ENCODE measurements at places on chromosomes 3 and 15. TPM values are rescaled to one million over a fixed set of nuclear protein-coding genes. Genes with fewer than 3 reads are reported as not detected.

Gene MYLK
- total RNA-seq, result not detected

Gene DBR1
- total RNA-seq, result 21.4 TPM

Gene MESP1
- total RNA-seq, result 1.3 TPM

Gene ACKR2
- 2.7 TPM for total RNA-seq

Gene GRAMD1C
- 0.51 TPM for total RNA-seq

Gene ITIH3
- total RNA-seq, result not detected

Gene SLC2A2
- not detected for total RNA-seq

Gene ZPLD1
- not detected for total RNA-seq

Gene ABHD17C
- total RNA-seq, result 3.8 TPM

Gene DUOXA2
- not detected for total RNA-seq

Gene ARPP21
- not detected for total RNA-seq

Gene ASB14
- not detected for total RNA-seq

Gene MITF
- 0.27 TPM for total RNA-seq

Gene LDHAL6B
- total RNA-seq, result not detected

Gene CAMP
- total RNA-seq, result not detected

Gene CSTA
- not detected for total RNA-seq

Gene CCR1
- total RNA-seq, result 78.2 TPM

Gene PAQR5
- not detected for total RNA-seq

Gene PCSK6
- 2.5 TPM for total RNA-seq

Gene GRK7
- total RNA-seq, result not detected

Gene ATP13A3
- 80.2 TPM for total RNA-seq

Gene U2SURP
- total RNA-seq, result 139 TPM

Gene CCDC14
- 34.2 TPM for total RNA-seq

Gene RPUSD3
- total RNA-seq, result 51.9 TPM

Gene SCN11A
- total RNA-seq, result 0.07 TPM

Gene GOLGA6L26
- not detected for total RNA-seq

Gene ROPN1
- total RNA-seq, result not detected

Gene CFAP91
- total RNA-seq, result 0.17 TPM

Gene ATRIP
- 17.4 TPM for total RNA-seq

Gene PPM1L
- 6.3 TPM for total RNA-seq

Gene BCL6
- total RNA-seq, result 24.1 TPM

Gene STXBP5L
- not detected for total RNA-seq

Gene ACOX2
- total RNA-seq, result not detected

Gene SLITRK3
- total RNA-seq, result not detected

Gene LYZL4
- total RNA-seq, result not detected

Gene POMGNT2
- total RNA-seq, result 4.8 TPM

Gene ZCWPW2
- 0.12 TPM for total RNA-seq

Gene THSD4
- not detected for total RNA-seq

Gene C3orf18
- total RNA-seq, result 54.2 TPM

Gene ZIC1
- not detected for total RNA-seq

Gene PRTG
- not detected for total RNA-seq

Gene THRB
- not detected for total RNA-seq

Gene CFAP161
- total RNA-seq, result not detected

Gene PCCB
- 26.1 TPM for total RNA-seq

Gene CAPN3
- total RNA-seq, result 4.5 TPM

Gene AHSG
- total RNA-seq, result not detected

Gene GOLGA8N
- total RNA-seq, result 30.5 TPM

Gene SMCO1
- not detected for total RNA-seq

Gene CHRFAM7A
- not detected for total RNA-seq

All from T-helper 1 cell treated with Interleukin-12 subunit alpha and Interleukin-12 subunit beta and Interleukin-4 antibody, amounts not matched to agents 30 ng/mL and 1 ng/mL, for 36 hours (primary cell).